Posterior cingulate gyrus (tissue), 11 donors: ENCODE measurements at places on chromosomes 1 and 21.

GRCh38 chr21:45870421-45870820, 111.1 kb upstream of the COL6A1 start:
- no peak for DNase-seq

- no peak for DNase-seq
These were observed 65.9 kb downstream of the LAMC1 start for GRCh38 chr1:183089025-183089639.

- DNase-seq = no peak
These were observed 53.1 kb upstream of the CTPS1 start for GRCh38 chr1:40926441-40926840.

DNA sequence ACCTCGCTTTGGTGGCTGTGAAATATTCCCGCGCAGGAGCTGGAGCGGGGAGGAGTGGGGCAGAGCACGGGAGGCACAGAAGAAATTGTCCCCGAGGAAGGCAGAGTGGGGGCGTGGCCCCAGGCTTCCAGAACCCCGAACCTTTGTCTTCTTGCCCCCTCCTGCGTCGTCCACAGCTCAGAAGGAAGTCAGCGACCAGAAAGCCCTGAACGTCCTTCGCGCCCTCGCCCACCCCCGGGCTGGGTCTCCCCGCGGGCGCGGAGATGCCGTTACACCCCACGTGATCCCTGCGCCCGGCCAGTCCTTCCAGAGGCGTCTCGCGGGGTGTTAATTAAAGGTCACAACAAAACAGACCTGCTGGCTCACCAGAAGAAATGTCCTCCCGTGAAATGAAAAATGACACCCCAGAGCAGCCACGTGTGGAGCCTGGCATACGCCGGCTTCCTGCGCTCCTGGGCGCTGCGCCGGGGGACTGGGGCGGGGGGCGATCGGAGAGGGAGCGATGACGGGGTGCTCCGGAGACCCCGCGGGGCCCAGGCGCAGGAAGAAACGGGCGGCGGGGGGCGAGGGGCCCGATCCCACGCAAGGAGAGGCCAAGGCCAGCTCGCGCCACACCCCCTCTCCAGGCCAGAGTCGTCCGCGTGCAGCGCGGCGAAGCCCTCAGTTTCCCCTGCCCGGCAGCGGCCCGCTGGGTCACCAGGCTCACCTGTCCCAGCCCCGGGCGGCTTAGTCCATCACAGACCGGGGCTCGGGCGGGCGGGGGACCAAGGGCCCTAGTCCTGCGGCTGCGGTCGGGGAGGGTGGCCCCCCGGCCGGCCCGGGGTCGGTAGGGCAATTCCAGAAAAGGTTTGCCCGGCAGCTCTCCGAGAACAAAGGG, 995 bp upstream of the KIF26B start:
- DNase-seq = no peak

DNA sequence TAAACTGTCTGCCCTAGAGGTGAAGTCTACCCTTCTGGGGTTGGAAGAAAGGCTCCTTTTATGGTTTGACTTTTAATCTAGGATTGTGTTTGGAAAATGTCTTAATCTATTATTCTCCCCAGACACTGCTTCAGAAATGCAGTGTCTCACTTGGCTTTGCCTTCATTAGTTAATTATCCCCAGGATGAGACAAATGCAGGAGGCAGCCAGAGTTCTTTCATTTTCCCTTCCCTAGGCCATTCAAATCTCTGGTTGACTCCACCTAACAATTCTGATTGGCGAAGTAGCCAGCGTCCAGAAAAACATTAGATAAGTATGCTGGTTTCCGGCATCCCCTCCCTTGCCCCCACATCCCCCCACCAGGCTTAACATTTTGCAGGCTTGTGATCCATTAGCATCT, 325.8 kb upstream of the PBX1 start:
- DNase-seq = no peak

GRCh38 chr21:24420689-24421088, 1186.6 kb downstream of the MRPL39 start:
- DNase-seq = no peak

- no peak for DNase-seq
These were observed 263.4 kb downstream of the OLFM3 start for GRCh38 chr1:101733340-101733739.

- DNase-seq = no peak
These were observed 32.2 kb downstream of the POFUT2 start for GRCh38 chr21:45255381-45256020.

DNA sequence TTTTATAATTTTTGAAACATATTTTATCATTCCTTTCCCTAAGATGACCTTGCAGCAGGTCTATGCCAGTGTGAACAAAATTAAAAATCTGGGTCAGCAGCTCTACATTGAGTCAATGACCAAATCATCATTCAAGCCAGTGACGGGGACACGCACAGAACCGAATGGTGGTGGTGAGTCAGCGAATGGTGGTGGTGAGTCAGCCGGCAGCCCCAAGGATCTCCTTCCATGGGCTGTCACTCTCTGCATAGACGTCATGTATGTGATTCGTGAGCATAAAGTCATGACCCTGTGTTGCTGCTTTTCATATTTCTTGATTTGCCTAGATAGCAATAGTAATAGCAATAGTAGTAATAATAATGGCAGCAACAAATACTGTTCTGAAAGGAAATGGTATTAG, 26.3 kb downstream of the PER3 start:
- DNase-seq = no peak

DNA sequence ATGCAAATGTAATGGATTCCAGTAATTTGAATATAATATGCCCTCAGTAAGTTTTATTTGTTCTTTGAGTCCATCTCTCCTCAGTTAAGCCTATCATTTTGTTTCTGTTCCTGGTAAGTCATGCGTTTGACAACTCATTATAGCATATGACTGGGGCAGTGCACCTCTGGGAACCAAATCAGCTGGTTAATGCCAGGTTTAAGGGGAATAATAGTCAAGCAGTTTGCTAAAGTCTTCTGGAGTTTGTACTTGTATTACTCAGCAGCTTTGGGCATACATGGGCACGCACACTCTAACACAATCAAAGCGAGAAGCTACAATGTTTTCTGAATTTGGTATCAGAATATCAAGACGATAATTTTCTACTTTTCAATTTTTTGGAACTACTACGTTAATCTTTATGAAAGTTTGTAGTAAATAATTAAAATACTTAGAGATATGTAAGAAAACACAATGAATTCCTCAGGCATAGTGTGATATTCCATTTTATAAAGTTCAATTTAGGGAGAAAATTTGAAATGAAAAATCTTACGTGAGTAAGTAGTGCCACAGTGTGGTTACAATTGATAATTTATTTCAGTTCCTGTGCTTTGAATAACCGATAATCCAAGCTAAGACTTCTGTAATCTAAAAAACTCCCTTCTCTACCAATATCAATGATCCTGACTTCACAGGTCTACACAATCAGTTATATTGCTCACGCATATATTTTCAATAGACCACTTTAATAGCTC, 43.8 kb upstream of the KCTD3 start:
- DNase-seq = no peak

- DNase-seq = no peak
These were observed 4.4 kb upstream of the C1orf56 start for GRCh38 chr1:151043163-151043562.

DNA sequence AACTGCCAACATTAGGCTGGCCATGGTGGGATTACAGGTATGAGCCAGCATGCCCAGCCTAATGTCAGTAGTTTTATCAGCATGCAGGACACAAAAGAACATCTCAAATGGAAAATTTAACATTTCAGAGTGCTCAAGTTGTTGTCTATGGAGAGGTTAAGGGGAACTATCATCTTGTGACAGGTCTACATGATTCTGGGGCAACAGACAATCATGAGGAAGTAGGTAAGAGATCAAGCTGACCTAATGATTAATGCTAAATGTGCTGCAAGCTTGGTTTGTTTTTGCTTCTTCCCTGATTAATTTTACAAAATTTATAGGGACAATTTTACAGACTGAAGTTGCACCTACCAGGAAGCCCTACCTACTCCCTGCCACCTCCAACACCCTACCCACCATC, 36.6 kb downstream of the FMO4 start:
- DNase-seq = no peak

GRCh38 chr1:233020426-233020825, 70.0 kb downstream of the NTPCR start:
- no peak for DNase-seq

GRCh38 chr1:222404710-222405109, 143.2 kb downstream of the HHIPL2 start:
- no peak for DNase-seq

DNA sequence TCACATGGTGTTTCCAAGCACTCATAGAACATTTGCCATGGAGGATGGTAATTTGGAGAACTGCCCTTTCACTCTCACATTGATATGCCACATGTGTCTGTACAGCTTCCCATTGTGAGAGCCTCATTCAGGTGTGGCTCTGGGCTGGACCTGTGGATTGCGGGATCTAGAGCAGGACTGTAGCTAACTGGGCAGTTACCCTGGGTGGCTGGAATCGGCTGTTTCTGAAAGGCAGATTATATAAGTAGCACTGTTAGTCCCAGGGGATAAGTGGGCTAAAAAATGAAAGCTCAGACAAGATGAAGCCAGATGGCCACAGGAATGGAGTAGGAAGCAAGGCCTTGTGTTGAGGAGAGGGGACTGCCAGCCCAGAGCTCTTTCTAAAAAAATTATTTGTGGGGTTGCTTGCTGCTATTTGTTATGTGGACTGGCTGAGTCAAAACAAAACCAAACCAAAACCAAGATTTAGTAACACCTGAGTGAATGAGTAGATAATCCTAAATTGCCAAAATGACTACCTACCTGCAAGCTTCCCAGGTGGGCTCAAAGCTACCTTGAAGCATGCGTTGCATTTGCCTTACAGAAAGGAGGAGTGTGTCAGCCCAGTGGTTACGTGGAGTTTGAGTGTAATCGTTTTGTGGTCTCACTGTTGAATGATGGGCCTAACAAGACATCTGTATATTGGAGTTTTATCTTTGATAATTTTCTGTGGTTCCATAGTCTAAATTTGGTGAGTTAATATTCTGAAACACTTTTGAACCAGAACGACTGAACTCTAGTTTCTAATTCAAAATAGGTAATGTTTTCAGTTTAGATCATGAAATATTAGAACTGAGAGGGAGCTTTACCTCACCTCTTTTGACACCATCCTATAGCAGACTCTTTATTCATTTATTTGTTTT, 58.0 kb downstream of the SDCCAG8 start:
- DNase-seq = no peak
